Muscle of arm (tissue), 14 donors: ENCODE measurements at places on chromosomes 4 and X. TPM values are rescaled to one million over a fixed set of nuclear protein-coding genes. Genes with fewer than 3 reads are reported as not detected.

DNA sequence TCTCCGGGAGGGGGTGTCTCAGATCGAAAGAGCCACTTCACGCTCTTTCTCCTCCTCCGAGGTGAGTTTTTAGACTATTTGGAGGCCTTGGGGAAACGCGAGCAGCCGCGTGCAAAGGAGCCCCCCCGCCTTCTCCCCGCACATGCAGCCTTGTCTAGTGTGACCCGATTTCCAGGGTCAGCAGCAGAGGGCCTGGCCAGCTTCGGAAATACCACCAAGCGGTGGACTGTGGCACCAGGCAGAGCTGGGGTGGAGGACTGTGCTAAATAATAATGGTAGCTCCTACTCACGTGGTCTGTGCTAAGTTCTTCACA lies 79.3 kb upstream of the BCOR start:
- DNase-seq: no peak

The ATOH1 gene
- polyA plus RNA-seq: not detected

The GTPBP6 gene
- polyA plus RNA-seq: 30.9 TPM

DNA sequence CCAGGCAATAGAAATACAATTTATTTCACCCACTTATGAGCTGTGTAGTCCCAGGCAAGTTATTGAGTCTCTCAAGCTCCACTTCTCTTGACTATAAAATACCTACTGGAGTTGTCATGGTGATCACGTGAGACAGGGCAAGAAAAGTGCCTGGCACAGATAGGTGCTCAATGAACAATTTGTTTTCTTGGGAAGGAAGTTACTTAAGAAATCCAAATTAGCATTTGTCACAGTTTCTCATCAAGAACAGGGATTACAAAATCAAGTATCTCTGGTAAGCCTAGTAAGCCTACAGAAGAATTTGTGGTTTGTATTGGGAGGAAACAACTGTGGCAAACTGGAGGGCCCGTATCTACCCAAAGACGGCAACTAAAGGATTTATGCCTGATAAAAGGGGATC lies 37.5 kb upstream of the RASGEF1B start:
- no peak for DNase-seq

DNA sequence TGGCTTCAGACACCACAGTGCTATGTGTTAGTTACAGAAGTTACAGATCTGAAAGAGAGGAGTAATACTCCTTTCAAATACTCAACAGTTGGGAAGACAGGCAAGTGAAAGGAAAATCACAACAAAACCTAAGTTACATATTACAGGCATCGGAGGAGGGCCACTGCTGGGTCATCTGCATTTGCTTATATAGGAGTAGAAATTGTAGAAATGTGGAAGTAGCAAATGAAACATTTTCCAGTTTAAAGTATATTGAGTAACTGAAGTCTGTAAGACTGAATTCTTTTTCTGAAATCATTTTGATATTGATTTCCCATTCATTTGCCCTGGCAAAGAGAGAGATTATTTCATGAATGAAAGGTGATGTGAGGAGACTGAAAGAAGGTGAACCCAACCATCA lies 201.7 kb downstream of the SPRY1 start:
- no peak for DNase-seq

GRCh38 chr4:79964400-79965211 lies 108.4 kb downstream of the ANTXR2 start:
- DNase-seq: peak; percentile 51

The ARR3 gene
- polyA plus RNA-seq: 0.14 TPM

DNA sequence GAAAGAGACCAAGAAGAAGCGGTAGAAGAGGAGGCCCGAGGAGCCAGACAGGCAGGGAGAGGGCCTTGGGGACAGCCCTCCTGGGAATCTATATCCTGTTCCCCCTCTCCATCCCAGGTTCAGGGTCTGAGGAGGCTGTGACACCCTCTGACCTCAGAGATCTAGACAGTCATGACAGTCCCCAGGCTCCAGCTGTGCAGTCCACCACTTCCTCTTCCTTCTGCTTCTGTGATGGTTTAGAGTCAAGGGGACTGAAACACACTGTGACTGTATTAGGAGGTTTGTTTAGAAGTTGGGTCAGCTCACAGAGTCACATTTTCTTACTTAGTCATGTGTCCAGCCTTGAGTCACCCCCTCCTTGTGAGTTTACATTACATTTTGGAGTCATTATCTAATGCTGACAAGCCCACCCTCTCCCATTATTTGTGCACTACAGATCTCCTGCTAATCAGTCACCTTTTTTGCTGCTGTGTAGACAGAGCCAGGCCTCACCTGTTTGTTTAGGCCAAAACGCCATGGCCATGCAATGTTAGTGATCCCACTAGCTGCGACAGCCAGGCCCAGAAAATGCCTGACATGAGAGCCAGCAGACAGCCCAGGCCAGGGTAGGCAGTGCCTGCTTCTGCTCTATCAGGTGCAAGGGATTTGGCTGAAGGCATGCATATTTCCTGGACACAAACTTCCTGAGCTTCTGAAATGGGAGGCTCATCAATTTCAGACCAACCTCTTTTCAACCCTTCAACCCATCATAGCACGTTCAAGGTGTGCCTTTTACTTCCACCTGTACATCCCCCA lies 26.0 kb downstream of the MANBA start:
- no peak for DNase-seq

DNA sequence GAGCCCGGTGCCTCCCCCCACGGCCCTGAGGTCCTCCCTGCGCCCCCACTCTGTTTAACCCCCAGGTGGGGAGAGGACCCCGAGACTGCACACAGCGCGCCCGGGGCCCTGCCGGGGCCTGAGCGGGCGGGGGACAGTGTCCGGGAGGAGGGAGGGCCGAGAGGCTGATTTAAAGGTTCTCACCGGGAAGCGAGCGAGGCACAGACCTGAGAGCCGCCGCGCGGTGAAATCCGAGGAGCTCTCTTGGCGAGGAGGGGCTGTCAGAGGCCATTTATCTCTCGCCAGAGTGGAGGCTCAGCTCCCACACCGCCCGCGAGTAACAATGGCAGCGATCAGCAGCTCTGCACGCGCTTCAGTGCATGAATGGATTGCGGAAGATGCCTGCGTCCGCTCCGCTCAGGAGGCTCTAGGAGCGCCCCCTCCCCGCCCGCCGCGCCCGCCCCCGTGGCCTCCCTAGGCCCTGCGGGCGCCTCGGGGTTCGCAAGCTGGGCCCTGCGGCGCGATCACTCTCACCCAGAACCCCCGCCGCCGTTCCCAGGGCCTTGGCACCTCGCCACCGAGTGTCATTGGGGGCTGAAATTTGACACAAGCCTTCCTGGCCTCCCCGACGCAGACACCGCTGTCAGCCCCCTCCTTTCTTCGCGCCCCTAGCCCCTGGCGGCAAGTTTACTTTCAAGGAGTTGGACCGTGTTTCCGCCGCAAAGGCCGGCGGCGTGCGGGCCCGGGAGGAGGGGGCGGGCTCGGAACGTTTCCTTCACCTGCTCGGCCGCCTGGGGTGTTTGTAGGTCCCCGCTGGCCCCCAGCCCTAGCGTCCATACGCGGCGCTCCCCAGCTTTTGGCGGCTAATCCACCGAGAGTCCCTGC lies 48.7 kb upstream of the BCOR start:
- no peak for DNase-seq

The ANOS1 gene
- 26.3 TPM for polyA plus RNA-seq

DNA sequence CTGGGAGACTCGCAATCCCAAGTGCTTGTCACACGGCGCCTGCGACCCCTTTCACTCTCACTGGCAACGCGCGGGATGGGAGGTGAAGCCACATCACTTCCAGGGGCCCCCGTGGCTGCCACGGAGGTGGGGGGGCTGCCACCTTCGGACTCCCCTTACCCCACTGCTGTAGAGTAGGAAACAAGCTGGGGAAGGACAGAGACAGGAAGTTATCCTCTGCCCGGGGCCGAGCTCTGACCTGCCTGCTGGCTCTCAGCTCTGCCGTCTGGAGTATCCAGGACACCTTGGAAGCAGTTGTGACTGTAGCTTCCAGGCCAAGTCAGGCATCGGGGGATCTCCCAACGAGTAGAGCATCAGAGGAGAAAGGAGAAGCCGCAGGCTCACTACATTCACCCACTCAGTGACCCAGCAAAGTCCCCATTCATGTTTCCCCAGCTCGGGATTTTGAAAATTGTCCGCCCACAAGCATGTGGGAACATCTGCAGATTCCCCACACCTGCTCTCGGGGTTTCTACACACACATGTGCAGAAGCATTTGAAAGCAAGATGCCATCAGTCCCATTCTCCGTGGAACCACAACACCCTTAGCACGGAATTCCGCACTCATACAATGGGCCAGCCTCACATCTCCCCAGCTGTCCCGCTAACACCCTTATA lies 10.8 kb downstream of the PDZD4 start:
- no peak for DNase-seq

GRCh38 chrX:3501833-3502535 lies 155.5 kb upstream of the MXRA5 start:
- peak; percentile 62 for DNase-seq

The GSPT2 gene
- polyA plus RNA-seq: 10.2 TPM

The NXF2 gene
- not detected for polyA plus RNA-seq

The TMSB15B gene
- polyA plus RNA-seq: 29.7 TPM

- DNase-seq: no peak
These were observed 586 bp upstream of the NSG1 start for GRCh38 chr4:4386296-4386735.

- no peak for DNase-seq
These were observed 1017.5 kb upstream of the TENM3 start for GRCh38 chr4:181225616-181226261.

The F9 gene
- polyA plus RNA-seq: not detected

- DNase-seq: no peak
These were observed 10.0 kb downstream of the N4BP2 start for GRCh38 chr4:40066651-40067050.

DNA sequence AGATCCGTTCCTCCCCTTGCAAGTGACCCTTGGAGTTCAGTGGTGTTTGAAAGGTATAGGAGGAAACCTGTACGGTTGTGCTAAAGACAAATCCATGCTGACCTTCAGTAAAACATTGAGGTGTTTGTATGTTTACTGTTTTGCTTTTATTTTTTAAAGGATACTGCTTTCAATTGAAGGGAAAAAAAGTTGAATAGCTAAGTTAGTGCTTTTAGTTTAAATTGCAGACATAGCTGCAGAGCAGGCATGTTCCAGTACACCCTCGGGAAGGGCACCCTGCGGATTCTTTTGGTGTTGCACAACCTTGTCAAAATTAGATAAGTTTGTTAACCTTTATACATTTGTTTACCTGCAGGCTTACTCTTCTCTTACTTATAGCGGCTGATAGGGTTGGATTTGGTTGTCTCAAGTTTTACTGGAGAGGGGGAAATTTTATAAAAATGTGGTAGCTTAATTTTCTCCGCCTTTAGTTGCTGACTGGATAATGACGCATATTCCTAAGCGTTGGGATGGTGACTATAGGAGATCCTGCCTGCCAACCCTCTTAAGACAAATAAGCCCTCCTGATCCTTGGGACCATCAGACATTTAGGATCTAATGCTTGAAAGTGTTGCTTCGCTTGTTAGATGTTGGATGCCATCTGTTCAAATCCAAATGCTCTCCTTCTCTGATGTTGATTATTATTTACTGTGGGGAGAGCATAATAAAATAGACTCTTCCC lies 2.0 kb downstream of the RAPGEF2 start:
- no peak for DNase-seq

GRCh38 chr4:149975172-149975571 lies 103.1 kb upstream of the DCLK2 start:
- DNase-seq: no peak

DNA sequence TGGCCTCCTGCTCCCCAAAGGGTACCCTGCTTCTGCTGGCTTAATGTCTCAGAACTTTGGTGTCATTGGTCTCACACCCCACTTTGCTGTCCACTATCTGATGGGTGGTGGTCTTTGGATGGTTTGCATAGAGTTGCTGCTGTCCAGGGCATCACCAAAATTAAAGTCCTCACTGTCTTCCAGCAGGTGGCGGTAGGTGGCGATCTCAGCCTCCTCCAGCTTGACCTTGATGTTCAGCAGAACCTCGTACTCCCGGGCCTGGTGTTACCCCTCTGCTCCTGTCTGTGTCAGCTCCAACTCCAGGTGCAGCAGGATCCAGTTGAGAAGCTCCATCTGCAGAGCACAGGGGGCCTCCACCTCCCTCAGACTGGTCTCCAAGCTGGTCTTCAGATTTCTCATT lies 1169.5 kb upstream of the PABPC4L start:
- DNase-seq: no peak

- no peak for DNase-seq
These were observed 3.5 kb upstream of the HTR2C start for GRCh38 chrX:114580336-114580735.

The S100G gene
- polyA plus RNA-seq: not detected

GRCh38 chrX:123155327-123155726 lies 28.8 kb upstream of the GRIA3 start:
- no peak for DNase-seq

- DNase-seq: no peak
These were observed 43.6 kb downstream of the RAPGEF2 start for GRCh38 chr4:159146488-159146887.

The SHISA3 gene
- polyA plus RNA-seq: 10.9 TPM

The PLA2G12A gene
- polyA plus RNA-seq: 80.0 TPM

DNA sequence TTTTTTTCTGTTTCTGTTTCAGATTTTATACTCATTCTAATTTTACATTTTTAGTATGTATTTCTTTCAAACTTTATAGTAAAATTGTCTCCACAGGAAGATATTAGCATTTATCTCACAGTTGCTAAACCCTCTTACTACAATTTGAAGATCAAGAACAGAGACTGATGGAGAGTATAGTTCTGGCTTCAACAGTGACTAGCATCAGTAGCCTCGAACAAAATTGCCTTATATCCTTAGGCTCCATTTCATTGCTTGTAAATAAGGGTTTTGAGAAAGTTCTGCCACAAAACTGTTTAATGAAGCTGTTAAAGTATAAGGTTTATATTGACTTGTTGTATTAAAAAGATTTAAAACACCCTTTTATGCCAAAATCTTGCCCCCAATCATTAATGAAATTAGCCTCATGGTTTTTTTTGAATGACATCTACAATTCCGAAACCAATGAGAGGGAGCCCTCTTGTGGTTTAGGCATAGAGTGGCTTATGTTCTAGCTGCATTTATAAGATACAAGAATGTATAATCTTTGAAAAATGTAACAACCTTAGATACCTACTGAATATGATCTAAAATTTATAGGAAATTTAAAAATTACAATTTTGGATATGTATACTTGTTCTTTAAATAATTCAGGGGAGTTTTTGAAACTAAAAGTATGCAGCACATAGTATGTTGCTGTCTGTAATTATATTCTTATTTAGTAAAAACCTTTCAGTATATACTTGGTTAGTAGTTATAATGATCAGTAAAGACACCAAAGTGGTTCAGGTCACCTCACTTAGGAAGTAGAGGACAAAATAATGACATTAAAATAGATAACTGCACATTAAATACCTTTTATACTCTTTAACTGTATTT lies 109.8 kb upstream of the HPGD start:
- peak; percentile 38 for DNase-seq

The CSAG3 gene
- not detected for polyA plus RNA-seq

DNA sequence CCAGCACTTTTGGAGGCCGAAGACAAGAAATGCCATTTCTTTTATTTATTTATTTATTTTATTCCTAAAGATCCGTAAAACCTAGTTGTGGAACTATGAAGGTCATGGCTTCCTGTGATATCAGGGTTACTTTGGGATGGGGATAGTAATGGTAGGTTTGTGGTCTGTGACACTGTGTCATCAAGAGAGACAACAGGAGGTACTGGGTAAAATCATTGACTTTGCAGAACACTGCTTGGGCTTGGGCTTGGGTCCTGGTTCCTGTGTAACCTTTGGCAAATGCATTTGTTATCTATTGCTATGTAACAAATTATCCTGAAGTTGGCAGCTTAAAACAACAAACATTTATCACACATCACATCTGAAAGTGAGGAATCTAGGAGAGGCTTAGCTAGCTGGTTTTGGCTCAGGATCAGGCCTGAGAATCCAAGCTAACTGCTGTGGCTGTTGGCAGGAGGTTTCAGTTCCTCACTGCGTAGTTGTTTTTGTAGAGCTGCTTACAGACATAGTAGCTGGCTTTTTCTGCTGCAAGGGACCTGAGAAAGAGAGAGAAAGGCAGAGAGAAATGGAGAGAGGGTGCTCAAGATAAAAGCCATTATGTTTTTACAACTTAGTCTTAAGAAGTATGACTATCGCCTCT lies 576.4 kb upstream of the SLIT2 start:
- DNase-seq: no peak
